ENCODE measurements at places on chromosomes 5 and 9.

- DNase-seq, result no peak
These were observed 6.6 kb downstream of the ITK start for GRCh38 chr5:157187046-157187754.

- DNase-seq, result peak; percentile 44
These were observed 451.8 kb downstream of the RAB3C start for GRCh38 chr5:59034498-59035186.

GRCh38 chr9:131478911-131479310 lies 23.8 kb upstream of the POMT1 start:
- no peak for DNase-seq

- DNase-seq, result no peak
These were observed 112.6 kb downstream of the SYK start for GRCh38 chr9:90914196-90914595.
